Sigmoid colon (tissue), 7 donors: ENCODE measurements at places on chromosomes 2 and 18. TPM values are rescaled to one million over a fixed set of nuclear protein-coding genes. Genes with fewer than 3 reads are reported as not detected.

MYO1B gene
- total RNA-seq: 6.2 TPM

CROCC2 gene
- total RNA-seq: not detected

CABYR gene
- 1.1 TPM for total RNA-seq

WNT10A gene
- total RNA-seq: not detected

DES gene
- 12,997 TPM for total RNA-seq

LDAH gene
- 10.5 TPM for total RNA-seq

DNA sequence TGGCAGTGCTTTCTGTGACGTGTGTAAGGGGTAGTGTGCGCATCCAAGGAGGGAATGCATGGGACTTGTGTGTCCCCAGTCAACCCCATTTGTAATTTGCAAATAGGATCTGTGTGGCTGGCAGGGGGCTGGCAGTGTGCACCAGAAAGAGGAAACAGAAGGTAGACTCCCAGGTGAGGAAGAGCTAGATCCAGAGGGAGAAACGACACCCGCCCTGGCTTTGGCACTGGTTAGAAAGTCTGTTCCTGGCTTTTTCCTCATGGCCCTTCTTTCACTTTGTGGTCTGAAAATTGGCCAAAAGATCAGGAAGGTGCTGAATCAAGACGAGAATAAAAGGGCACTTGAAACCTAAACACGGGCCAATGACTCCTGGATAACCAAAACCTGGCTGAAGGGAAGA, 33.3 kb downstream of the PRKCE start:
- H3K27me3 ChIP-seq: no peaks in the 10 kb centered on the region
- no peak overlapping the region for H3K27ac ChIP-seq
- H3K4me1 ChIP-seq: peaks cover 53% of the 10 kb centered on the region
- H3K36me3 ChIP-seq: no peaks in the 10 kb centered on the region

GRCh38 chr2:158995677-158996049, 27.2 kb downstream of the TANC1 start:
- no peak overlapping the region for H3K4me3 ChIP-seq
- no peaks in the 10 kb centered on the region for H3K4me1 ChIP-seq
- H3K27ac ChIP-seq: peak overlapping the region; percentile 32
- no peak for DNase-seq
- H3K36me3 ChIP-seq: no peaks in the 10 kb centered on the region
- no peaks in the 10 kb centered on the region for H3K27me3 ChIP-seq

DNA sequence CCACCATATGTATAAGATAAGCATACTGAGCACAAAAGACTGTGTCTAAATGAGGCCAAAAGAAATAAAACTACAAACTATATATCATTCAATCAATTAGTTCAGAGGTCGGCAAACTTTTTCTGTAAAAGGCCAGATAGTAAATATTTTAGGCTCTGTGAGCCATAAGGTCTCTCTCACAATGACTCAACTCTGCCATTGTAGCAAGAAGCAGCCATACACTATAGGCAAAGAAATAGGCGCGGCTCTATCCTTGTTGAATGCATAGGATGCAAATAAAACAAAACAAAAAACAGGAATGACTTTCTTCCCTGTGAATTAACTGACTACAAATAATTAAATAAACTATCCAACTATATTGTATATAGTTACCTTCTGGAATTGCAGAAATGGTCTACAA, 8.6 kb upstream of the CCDC88A start:
- peaks cover 12% of the 10 kb centered on the region for H3K4me1 ChIP-seq
- H3K27me3 ChIP-seq: no peaks in the 10 kb centered on the region
- DNase-seq: no peak
- H3K4me3 ChIP-seq: no peak overlapping the region

DNA sequence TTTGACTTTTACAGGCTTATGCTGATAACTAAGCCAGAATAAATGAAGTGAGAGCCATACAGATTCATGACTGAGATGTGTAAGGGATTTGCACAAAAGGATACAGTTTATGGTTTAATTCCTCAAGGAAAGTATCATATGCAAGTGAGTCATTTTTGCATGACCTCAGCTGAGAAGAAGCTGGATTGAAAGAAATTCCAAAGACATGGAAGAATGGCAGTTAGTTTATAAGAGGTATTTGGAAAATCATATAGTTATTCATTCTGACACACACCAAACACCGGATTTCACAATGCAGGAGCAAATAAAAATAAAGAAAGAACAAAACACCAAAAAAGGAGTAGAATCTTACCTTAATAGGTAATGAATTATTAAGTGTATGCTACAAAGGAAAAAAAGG, 83.2 kb upstream of the RND3 start:
- no peaks in the 10 kb centered on the region for H3K27me3 ChIP-seq
- no peaks in the 10 kb centered on the region for H3K36me3 ChIP-seq
- H3K4me3 ChIP-seq: no peak overlapping the region
- no peak overlapping the region for H3K27ac ChIP-seq

- DNase-seq: peak; percentile 30
- H3K27me3 ChIP-seq: no peaks in the 10 kb centered on the region
- H3K4me3 ChIP-seq: no peak overlapping the region
- H3K4me1 ChIP-seq: peaks cover 8% of the 10 kb centered on the region
- no peaks in the 10 kb centered on the region for H3K36me3 ChIP-seq
Observed at GRCh38 chr2:11683476-11683875, 13.5 kb upstream of the NTSR2 start.

DNA sequence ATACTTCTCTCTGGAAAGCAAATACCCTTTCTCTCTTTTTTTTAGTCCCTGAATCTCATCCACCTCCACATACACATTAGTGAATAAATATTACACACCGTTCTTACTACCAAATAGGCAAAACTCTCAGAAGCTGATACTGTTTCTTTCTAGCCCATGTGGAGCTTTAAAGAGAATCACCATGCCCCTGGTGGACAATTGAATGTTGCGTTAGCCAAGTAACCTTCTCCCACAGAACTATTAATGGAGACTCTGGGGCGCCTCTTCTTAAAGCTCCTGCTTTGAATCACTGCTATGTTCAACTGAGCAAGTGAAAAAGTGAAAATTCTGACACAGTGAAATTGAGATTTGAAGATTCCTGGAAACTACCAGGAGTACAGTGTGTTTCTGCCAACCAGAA, 522.8 kb upstream of the CDH7 start:
- no peak overlapping the region for H3K27ac ChIP-seq
- no peak overlapping the region for H3K4me3 ChIP-seq
- H3K36me3 ChIP-seq: no peaks in the 10 kb centered on the region

GRCh38 chr18:76838182-76838581, 15.8 kb downstream of the ZNF236 start:
- peak overlapping the region; percentile 66 for H3K27ac ChIP-seq
- DNase-seq: no peak
- H3K4me1 ChIP-seq: no peaks in the 10 kb centered on the region
- no peaks in the 10 kb centered on the region for H3K36me3 ChIP-seq
- H3K27me3 ChIP-seq: no peaks in the 10 kb centered on the region

GRCh38 chr2:85578243-85579180, 1.1 kb downstream of the VAMP8 start:
- H3K27me3 ChIP-seq: no peaks in the 10 kb centered on the region
- peak overlapping the region; percentile 71 for H3K27ac ChIP-seq
- peaks cover under 1% of the 10 kb centered on the region for H3K4me1 ChIP-seq

- no peak for DNase-seq
- H3K4me1 ChIP-seq: no peaks in the 10 kb centered on the region
- no peaks in the 10 kb centered on the region for H3K27me3 ChIP-seq
- no peak overlapping the region for H3K4me3 ChIP-seq
- H3K36me3 ChIP-seq: no peaks in the 10 kb centered on the region
Observed at GRCh38 chr2:210252699-210253606, 27.7 kb upstream of the ACADL start.

DNA sequence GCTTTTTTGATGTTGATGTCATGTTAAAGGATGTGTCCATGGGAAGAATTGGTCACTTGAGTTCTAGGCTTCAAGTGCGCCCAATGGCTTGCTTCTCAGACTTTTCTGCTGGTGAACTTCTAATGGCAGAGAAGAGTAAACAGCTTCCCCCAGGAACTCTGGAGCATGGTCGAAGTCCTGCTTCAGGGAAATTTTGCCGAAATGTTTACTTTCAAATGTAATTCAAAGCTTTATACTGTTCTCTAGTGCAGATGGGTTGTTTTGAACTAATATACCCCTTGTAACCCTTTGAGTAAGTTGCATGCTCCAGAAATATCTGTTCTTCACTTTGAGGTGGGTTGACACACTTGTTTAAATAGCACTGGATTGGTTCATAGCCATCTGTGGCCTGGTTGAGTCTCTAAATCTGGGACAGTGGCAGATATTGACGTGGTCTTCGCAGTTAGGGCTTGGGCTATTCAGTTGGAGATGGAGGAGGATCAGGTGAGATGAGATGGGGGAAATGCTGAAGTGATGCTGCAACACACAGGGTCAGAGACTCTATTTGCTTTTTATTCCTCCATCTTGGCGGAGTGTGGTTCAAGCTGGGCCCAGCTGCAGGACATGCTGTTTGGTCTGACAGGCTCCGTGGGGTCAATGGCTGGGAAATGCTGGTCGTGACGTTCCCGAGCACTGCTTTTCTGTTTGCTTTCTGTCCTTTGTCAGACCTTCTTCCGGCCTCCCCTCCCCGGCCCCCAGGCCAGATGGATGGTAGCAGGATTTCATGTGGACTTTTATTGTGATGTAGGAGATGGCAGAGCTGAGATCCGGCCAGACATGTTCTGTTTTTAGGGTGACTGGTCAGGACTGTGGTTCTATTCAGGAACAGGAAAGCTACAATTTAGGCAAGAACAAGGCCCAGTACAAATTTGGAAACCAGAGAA, 35.9 kb downstream of the MYO1B start:
- DNase-seq: no peak
- no peaks in the 10 kb centered on the region for H3K27me3 ChIP-seq
- no peak overlapping the region for H3K27ac ChIP-seq
- H3K4me3 ChIP-seq: no peak overlapping the region
- no peaks in the 10 kb centered on the region for H3K36me3 ChIP-seq

DNA sequence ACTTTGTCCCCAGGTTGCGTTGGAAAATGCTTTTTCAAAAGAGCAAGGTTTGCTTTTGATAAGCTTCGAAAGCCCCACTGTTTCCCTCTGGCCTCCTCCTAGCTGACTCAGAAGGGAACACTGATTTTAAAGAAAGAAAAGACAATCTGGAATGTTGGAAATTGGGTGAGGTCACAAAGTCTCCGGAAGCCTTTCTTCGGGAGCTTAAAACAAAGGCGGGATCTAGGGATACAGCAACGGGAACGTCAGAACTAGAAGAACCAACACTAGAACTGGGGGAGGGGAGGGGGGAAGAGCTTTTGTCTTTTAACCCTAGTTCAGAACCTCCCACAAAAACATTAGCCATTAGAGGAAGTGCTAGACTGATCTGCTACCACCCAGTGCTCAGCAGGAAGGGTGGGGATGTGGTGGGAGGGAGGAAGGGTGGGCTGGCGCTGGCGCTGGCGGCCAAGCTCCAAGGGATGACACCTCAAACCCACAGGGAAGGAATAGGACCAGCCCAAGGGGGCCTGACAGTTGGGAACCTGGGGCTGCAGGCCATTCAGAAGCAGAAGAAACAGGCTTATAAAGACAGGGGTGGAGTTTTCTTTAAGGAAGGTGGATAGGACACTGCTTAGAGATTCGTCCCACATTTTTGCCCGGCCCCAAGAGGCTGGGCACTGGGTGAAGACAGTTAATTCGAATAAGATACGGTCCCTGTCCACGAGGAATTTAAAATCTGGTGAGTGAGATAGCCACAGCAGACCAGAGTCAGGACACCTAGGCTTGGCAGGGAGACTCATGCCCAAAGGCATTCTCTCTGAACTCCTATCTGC, 1.7 kb downstream of the TMSB10 start:
- H3K36me3 ChIP-seq: no peaks in the 10 kb centered on the region
- peak overlapping the region; percentile 84 for H3K27ac ChIP-seq
- H3K4me1 ChIP-seq: peaks cover 19% of the 10 kb centered on the region
- no peaks in the 10 kb centered on the region for H3K27me3 ChIP-seq
- H3K4me3 ChIP-seq: peak overlapping the region; percentile 99
- DNase-seq: peak; percentile 83

DNA sequence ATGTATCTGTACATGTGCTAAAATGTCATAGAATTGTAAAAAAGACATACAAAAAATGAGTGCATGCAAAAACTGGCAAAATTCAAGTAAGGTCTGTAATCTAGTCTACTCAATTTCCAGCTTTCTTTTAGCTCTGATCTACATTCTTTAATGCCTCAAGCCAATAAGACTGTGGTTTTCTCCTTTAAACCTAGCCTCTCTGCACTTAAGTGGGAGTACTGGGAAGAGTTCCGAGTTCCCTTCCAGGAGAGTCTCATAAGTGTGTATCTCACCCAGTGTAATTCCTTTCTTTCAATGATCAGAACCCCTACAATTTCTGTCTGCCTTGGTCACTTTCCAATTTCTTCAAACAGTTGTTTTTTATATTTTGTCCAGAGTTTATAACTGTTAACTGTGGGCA, 150.1 kb downstream of the PTRHD1 start:
- H3K27me3 ChIP-seq: no peaks in the 10 kb centered on the region
- no peak overlapping the region for H3K27ac ChIP-seq
- H3K4me3 ChIP-seq: no peak overlapping the region
- no peaks in the 10 kb centered on the region for H3K4me1 ChIP-seq
- H3K36me3 ChIP-seq: no peaks in the 10 kb centered on the region

DNA sequence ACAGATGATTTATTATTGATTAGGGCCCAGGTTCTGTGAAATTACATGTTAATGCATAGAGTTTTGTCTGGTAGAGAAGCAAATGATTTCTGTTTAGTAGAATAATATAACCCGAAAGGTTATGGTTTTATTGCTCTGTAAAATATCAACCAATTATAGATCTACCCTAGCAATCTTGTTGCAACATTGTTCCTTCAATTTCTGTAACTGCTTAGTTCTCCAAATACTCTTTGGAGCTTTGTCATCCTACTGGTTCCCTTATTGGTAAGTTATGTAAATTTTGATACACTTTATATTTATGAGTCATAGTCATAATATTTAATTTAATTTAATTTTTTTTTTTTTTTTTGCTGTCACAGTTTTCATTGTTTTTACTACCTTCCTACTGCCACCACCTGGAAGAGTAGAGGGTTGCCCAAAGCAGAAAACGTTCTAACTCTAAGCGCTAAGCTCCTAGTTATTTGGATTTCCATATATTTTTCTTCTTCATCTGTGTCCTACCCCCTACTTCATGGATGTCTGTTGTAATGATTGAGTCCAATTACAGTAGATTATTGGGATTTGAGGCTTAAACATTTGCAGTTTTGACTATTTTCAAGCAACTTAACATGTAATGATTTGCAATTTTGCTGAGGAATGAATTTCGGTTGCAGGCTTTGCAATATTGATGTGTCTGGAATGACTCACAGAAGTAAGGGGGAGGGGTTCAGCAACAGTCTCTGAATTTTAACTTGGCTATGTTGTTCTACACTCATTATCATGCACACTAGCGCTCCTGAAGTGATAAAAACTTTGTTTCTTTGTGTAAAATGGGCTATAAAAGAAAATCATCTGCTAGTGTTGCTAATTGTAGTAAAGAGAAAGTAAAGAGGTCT, 51.1 kb downstream of the NABP1 start:
- H3K4me3 ChIP-seq: no peak overlapping the region
- H3K27me3 ChIP-seq: no peaks in the 10 kb centered on the region
- no peaks in the 10 kb centered on the region for H3K36me3 ChIP-seq
- no peak overlapping the region for H3K27ac ChIP-seq
- DNase-seq: no peak

DNA sequence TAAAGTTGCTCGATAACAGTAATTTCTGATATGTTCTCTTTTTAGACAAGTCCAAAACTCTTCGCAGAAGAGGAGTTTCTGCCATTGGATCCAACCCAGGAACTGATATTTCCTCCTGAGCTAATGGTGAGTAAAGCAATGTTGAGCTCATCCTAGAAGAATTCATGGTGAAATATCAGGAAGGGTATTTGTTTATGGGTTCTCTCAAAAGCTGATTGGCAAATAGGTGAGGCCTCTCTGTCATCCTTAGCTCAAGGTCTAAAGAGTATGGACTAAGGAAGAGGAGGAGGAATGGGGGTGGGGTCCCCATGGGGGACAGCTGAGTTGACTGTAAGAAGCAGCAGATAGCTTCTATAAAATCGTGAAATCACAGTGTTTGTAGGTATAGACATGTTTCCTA, 18.2 kb downstream of the AOX1 start:
- H3K36me3 ChIP-seq: peaks cover 12% of the 10 kb centered on the region
- no peaks in the 10 kb centered on the region for H3K27me3 ChIP-seq
- no peaks in the 10 kb centered on the region for H3K4me1 ChIP-seq
- H3K27ac ChIP-seq: no peak overlapping the region
- no peak overlapping the region for H3K4me3 ChIP-seq
